ENCODE measurements at places on chromosomes 6 and 20. TPM values are rescaled to one million over a fixed set of nuclear protein-coding genes. Genes with fewer than 3 reads are reported as not detected.

DNA sequence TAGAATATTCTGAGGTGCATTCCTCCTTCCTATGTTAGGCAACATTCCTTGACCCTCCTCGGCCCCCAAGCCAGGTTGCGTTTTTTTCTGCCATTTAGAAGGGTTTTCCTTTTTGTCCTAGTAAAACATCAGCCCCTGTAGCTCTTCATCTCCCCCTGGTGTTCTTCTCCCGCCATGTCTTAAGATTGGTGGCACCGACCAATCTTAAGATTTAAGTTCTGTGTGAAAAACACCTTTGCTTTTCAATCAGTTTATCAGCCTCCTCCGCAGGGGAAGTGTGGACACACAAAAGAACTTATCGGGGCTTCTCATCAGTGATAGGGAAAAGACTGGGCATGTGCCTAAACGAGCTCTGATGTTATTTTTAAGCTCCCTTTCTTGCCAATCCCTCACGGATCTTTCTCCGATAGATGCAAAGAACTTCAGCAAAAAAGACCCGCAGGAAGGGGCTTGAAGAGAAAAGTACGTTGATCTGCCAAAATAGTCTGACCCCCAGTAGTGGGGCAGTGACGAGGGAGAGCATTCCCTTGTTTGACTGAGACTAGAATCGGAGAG, 719 bp upstream of the EDN1 start:
- no peak for DNase-seq

IL20RA gene
- 72.8 TPM for total RNA-seq

GRCh38 chr20:53004267-53004813, 32.2 kb downstream of the TSHZ2 start:
- no peak for DNase-seq

SPATS1 gene
- total RNA-seq, result not detected

GRCh38 chr20:4006640-4007039, 8.7 kb downstream of the RNF24 start:
- no peak for DNase-seq

GRCh38 chr20:61014491-61014890, 237.6 kb upstream of the CDH4 start:
- no peak for DNase-seq

DNA sequence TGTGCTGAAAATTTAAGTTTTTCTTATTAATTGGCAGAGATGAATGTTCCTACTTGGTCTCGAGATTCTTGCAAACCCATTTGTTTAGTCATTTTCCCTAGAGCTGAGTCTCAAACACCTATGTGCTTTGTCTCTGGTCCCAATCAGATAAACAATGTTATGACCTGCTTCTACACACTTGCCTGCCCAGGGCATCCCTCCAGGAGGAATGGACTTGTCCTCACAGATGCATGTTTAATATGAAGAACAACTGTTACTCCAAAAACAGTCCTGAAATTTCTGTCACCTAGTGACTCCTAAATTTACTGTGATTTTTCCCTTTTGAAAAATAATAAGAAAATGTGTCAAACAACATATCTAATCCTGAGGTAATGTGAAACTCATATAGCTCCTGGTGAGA, 43.7 kb downstream of the HDGFL1 start:
- no peak for DNase-seq

HLA-DPB1 gene
- total RNA-seq, result 53.8 TPM

COL12A1 gene
- total RNA-seq, result 47.2 TPM

DNA sequence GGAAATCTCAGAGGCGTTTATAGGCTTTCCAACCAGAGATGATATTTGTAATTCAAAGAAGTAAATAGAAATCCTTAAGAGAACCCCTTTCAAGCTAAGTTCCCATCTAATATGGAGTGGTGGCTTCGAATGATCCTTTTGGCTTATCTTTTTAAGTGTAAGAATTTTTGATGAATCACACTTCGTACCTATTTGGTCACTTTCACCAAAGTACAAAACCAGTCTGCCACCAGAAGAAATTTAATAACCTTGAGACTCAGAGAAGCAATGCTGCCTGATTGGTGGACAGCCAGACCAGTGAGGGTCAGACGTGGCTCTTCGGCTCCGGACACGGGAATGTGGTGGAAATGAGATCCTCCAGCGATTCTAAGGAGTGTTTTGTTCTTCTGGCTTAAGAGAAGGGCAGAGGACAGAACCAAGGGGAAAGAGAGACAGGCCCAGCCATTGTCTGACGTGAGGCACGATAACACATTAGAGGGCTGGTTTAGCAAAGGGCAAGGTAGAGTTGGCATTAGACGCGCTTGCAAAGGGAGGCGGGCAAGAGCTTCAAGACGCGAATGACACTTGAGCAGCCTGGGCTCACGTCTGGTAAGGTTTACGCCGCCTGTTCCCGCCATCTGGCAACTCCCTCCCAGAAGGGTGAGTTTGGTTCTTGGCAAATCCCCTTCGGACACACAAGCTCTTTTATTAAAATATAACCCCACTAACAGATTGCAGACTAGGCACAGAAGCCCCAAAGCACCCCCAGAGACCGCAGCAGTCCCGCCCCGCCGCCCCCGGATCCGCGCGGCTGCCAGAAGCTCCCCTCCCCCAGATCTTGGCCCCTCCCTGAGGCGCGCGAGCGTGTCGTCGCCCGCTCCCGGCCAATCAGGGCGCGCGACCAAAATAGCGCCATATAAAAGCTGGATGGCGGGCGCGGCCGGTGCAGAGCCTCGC, 50.0 kb upstream of the EZR start:
- DNase-seq, result peak; percentile 89

CALHM4 gene
- total RNA-seq, result 12.5 TPM

- DNase-seq, result no peak
These were observed 136.1 kb downstream of the EYA4 start for GRCh38 chr6:133377219-133377618.

RGL2 gene
- 98.4 TPM for total RNA-seq

DNA sequence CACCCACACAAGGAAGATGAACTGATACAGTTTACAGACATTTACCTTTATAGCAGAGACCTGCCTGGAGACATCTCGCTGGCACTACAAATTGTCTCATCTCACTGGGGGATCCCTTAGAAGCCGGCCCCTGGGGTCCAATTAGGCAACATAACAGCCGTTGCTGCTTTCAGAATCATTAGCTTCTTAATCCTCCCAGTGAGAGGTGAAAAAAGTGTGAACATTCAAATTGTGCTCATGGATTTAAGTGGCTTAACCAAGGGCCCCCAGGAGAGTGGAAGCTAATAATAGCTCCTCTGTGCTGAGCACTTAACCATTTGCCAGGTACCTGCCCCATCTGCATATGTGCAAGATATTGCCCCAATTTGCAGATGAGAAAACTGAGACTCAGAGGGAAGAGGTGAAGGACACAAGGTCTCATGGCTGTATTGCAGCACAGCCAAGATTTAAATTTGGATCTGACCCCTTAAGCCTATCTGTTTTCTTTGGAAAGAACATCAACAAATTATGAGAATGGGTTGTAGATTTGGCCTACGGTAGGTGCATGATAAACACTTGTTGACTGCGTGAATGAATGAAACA, 101.0 kb downstream of the EYA2 start:
- no peak for DNase-seq

DNA sequence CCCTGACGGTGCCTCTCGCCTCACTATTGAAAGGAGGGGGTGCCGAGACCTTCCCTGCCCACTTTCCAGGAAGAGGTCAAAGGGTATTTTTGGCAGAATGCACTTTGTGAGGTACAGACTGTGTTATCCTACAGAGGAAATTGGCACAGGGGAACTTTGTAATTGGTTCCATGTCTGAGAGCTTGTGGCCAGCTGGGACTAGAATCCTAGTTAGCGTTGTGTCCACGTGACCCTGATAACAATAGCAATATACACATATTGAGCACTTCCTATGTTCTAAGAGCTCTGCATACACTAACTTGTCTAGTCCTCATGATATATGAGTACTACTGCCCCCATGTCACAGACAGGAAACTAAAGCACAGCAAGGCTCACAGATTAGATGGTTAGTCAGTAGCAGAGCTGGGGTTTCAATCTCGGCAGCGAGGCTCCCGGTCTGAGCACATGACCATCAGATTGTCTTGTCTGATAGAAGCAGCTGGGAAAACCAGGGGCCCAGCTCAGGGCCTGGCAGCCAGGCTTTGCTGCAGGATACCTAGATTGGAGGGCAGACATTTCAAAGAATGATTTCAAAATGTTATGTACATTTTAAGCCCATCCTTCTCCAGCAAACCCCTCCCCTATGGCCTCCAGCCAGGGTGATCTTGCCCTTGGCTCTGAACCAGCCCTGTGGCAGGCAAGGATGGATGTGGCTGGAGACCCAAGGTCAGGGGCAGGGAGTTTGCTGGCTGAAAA, 1.4 kb downstream of the MAPK13 start:
- peak; percentile 72 for DNase-seq

GRCh38 chr6:33508935-33509926, 54.9 kb downstream of the ZBTB9 start:
- no peak for DNase-seq

DNA sequence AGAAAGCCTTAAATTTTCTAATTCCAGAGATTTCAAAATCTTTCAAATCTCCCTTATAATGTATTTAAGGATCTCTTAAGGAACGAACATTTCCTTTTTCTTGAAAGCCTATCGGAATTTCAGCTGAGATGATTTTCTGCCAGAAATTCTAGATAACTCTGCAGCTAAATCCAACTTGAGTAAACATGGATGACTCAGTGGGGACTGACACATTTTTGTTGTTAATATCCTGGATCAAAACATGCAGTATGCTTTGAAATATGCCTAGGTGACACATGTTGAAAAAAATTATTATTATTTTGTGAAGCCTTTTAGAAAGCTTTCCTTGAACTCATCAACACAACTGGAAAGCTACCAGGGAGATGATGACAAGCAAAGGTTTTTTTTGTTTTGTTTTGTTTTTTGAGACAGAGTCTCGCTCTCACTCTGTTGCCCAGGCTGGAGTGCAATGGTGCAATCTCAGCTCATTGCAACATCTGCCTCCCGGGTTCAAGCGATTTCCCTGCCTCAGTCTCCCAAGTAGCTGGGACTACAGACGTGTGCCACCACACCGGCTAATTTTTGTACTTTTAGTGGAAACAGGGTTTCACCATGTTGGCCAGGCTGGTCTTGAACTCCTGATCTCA, 140.1 kb upstream of the SNX9 start:
- DNase-seq, result no peak

DNA sequence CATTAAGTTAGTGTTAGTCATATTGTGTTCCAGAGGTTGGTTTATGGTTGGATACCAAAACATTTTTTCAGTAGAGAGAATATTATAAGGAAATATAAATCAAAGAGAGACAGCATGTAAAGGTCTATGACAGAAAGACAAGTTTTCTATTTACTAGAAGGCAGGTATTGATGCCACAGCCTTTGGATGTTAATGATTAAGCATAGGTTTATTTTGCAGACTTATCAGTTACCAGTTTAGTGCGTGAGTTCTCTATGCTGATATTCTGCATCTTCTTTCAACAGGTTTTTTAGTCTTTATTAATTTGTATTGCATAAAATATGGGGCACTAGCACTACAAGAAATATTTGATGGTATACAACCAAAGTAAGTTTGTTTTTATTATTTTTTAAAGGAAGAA, 45.6 kb downstream of the CSE1L start:
- no peak for DNase-seq

SLC22A2 gene
- not detected for total RNA-seq

FKBP1C gene
- total RNA-seq, result 0.31 TPM

DNA sequence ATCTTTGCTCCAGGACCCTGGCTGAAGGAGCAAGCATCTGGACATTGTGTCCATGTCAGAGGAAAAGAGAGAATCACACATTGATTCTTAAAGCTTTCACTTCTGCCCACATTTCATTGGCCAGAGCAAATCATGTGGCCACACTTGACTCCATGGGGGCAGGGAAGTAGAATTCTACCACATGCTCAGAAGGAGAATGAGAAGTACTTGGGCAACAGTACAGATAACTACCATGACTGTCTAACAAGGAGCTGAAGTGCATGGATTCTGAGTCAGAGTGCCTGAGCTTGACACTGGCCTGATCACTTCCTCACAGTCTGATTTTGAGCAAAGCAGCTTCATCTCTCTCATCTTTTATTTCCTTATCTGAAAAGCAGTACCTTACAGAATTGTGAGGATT, 38.6 kb downstream of the GHRH start:
- DNase-seq, result no peak

DNA sequence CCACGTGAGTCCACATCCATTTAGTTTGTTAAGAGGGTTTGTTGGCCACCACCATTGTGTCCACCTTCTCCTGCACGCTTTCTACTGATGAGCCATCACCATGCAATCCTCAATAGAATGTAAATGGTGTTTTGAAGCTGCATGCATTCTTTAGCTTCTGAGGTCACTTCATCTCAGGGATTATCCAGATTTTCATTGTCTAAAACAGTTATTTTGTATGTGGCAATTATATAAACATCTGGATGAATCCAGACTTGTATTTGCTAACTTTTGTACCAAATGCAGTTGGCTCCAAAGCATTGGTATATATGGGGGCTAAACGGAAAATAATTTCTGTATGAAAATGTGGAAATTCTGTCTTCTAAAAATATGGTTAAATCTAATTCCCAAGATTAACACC, 231.2 kb upstream of the ARID1B start:
- no peak for DNase-seq

DNA sequence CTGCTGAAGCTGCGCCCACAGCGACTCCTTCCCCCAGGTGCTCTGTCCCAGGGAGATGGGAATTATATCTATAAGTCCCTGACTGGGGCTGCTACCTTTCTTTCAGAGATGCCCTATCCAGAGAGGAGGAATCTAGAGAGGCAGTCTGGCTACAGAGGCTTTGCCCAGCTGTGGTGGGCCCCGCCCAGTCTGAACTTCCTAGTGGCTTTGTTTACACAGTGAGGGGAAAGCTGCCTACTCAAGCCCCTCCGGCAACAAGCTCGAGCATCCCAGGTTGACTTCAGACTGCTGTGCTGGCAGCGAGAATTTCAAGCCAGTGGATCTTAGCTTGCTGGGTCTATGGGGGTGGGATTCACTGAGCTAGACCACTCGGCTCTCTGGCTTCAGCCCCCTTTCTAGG, 152.5 kb upstream of the MAP3K7 start:
- no peak for DNase-seq

GRCh38 chr6:33607126-33607783, 13.9 kb upstream of the ITPR3 start:
- DNase-seq, result no peak

SCRT2 gene
- total RNA-seq, result not detected

DNA sequence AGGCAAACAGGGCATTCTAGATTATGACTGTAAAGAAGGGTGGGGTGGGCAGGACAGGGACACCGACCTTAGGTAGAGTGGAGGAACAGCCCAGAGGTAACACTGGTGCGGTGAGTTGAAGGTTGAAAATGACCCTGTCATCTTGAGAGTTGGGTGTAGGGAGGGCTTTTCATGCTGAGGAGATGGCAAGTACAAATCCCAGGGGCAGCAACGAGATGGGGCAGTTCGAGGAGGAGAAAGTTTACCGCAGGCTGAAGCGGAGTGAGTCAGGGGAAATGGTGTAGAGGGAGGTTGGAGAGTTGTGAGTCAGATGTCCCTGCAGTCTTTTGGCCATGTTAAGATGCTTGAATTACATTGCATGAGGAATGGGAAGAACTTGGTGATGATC, 101.1 kb downstream of the HIVEP1 start:
- DNase-seq, result no peak

DNA sequence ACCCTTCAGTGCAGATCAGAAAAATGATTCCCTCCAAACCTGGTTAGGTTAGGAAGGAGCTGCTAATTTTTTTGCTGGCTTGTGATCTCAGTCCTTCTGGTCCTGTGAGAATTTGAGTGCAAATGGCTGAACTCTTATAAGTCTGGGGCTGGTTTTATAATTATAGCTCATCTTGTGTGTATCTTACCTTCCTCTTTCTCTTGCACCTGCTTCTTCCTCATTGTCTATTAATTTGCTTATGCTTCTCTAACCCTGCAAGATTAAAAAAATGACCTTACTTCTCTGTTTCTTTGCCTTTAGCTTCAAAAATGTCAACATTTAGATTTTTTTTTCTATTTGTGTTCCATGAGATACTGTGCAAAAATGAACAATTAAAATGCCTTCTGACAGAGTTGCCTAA, 576.2 kb downstream of the DHX35 start:
- no peak for DNase-seq

JAG1 gene
- total RNA-seq, result 367 TPM

Measured in suprapubic skin (tissue), 4 donors.